Right atrium auricular region (tissue), 2 donors: ENCODE measurements at places on chromosomes 16 and 17. TPM values are rescaled to one million over a fixed set of nuclear protein-coding genes. Genes with fewer than 3 reads are reported as not detected.
A peak's percentile ranks its signal among the peaks of the same experiment; 100 is the strongest.

GRCh38 chr17:9557161-9557755 is 18.4 kb downstream of the STX8 start:
- DNase-seq, result no peak

DNA sequence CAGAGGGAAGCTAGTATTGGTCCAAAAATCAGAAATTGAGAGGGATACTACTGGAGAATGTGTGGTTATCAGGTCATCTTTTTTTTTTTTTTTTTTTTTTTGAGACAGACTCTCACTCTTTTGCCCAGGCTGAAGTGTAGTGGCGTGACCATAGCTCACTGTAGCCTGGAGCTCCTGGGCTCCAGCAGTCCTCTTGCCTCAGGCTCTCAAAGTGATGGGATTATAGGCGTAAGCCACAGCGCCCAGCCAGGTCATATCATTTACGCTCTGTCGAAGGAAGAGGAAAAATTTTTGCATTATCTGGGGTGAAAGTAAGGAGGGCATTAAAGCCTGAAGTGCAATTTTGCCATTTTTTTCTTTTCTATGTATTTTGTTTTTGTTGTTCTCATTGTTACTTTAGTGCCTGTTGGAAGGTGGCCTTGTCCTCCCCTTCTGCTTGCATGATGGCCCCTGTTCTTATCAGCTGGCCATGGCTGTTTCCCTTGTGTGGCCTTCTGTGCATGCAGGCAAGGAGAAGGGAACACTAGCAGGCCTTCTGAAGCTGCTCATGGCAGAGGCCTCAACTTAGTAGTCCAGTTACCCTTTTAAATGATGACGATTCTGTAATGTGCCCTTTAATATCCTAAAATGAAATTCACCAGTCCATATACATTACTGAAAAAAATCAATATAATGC is 118.3 kb downstream of the SPECC1 start:
- DNase-seq, result no peak

DNA sequence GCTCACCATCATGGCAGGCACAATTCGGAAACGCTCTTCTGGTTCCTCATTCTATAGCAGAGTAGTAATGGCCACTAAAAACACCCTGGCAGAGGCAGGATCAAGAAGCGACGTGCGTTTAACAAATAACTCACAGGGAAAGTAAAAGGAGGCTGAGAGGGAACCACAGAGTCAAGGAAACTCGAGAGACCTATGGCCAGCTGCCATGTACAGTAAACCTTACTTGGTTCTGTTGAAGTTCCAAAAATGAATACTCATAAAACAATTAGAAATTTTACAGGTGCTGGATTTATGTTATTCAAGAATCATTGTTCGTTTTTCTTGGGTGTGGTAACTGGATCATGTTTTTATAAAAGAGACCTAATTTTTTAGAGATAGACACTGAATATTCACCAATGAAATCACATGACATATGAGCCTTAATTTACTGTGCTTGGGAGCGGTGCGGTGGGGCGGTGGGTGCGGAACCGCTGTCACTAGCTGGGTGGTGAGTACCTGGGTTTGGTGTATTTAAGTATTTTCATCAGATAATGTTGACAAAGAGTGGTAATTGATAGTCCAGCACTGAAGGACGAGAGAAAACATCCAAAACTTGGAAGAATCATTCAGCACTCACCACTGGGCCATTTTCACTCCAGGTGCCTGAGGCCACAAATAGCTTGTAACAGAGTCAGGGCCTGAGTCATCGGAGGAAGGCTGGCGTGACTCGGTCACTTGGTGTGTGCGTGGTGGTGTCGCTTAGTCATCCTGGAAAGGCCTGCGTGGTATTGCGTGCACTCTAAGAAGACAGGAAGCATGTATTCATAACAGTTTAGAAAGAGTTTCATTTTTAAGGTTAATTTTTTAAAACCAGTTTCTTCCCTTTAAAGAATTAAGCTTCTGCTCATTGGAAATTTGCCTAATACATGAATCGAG is 135.4 kb upstream of the CHMP6 start:
- DNase-seq, result peak; percentile 73

DNA sequence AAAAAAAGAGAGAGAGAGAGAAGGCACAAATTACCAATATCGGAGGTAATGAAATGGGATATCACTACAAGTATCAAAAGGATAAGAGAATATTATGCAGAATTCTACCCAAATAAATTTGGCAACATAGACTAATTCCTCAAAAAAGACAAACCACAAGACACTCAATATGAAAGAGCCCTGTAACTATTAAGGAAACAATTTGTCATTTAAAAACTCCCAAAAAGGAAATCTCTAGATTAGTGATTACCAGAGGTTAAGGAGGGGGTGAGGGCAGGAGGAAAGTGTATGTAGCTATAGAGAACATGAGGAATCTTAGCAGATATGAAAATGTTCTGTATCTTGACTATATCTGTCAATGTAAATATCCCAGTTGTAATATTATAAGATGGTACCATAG is 54.0 kb downstream of the CFDP1 start:
- no peak for DNase-seq

- peak; percentile 64 for DNase-seq
Measured at GRCh38 chr17:2828397-2829038, 32.3 kb downstream of the RAP1GAP2 start.

DNA sequence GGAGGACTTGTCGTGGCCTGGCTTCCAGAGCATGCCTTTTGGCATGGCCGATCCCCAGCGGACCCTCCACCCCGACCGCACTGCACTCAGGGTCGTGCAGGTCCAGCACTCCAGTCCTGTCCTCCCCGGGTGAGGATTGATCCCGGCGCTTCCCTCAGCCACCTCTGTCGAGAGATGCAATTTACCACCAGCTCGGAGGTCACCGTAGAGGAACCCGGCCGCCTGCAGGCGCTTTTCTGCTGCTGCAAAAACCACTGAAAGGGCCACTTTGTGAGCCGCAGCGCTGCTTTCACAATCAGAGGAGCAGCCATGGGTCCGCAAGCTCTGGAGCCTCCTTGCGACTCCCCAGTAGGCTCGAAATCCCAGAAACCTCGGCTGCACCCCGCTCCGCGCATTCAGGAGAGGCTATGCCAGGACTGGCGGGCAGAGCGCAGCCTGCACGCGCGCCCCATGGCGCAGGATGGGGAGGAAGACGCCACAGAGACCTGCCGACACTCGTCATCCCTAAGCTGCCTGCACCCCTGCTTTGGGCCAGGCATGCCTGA is 134.2 kb downstream of the HS3ST2 start:
- DNase-seq, result no peak

GRCh38 chr16:10182222-10183053 is at the start of gene GRIN2A:
Gene GRIN2A, minus strand, starts transcription at chr16:10182428. Its CDS starts 2,017 bp downstream, at chr16:10180411.
- no peak for DNase-seq

GRCh38 chr17:46045639-46046038 is 46.6 kb downstream of the STH start:
- no peak for DNase-seq

- DNase-seq, result no peak
Measured at GRCh38 chr17:35051183-35051578, 12.3 kb downstream of the RFFL start.

DNA sequence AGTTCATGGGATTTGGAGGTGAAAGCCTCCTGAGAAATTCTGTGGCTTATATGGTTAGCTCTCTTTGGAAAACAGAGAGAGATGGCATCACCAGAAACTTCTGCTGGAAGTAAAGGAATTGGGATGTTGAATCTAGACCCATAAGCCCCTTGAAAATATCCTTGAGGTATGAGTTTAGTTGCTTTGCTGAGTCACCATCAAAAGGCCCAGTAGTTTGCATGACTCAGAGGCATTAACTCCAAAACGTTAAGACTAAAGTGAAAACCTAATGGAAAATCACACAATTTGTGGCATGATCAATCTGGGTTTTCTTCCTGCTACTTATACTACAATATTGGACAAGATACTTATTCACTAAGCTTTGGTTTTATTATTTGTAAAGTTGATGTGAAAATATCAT is 349.2 kb upstream of the SALL1 start:
- DNase-seq, result no peak

- no peak for DNase-seq
Measured at GRCh38 chr17:60134396-60135150, 15.2 kb upstream of the CA4 start.

DNA sequence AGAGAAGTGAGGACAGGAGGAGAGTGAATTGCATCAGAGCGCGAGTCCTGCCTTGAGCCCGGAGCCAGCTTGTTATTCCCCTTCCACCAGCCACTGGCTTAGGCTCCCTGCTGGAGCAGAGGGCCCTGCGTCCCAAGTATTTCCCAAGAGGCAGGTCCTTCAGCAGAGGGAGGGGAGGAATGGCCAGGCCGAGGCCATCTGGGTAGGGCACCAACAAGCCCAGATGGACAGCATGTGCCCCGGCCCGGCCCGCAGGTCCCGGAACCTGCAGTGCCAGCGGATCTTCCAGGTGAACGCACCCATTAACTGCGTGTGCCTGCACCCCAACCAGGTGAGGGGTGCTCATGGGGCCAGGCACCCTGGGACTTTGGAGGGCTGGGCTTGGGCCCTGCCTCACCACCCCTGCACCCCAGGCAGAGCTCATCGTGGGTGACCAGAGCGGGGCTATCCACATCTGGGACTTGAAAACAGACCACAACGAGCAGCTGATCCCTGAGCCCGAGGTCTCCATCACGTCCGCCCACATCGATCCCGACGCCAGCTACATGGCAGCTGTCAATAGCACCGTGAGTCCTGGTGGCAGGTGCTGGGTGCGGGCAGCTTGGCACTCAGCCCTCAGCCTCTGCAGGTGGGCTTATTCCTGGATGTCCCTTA is 1.7 kb downstream of the MLST8 start:
- DNase-seq, result no peak

DNA sequence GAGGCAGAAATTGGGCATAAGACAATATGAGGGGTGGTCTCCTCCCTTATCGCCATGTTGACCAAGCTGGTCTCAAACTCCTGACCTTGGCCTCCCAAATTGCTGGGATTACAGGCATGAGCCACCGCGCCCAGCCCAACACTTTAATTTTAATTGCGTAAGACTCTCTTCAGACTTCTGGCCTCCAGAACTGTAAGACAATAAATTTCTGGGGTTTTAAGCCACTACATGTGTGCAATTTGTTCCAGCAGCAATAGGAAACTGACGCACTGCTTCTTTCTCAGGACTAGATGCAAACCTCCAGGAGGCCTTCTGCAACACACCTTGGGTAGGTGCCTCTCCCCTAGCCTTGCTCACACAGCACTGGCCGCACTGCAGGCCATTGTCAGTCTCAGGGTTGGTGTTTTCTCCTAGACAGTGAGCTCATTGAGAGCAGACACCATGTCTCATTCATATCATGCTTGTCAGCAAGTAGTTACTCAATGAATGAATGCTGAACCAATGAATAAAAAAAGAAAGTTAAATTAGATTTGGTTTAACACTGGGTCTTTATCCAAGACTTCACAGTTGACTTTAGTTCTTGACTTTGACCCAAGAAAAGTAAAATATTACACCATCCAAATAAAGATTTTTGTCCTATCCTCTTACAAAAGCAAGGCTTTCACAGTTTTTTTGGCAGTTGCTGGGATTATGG is 5.5 kb upstream of the ACSF2 start:
- peak; percentile 65 for DNase-seq

- DNase-seq, result no peak
Measured at GRCh38 chr17:47797797-47798196, 23.8 kb downstream of the OSBPL7 start.

MPP3 gene
- 35.0 TPM for total RNA-seq

DNA sequence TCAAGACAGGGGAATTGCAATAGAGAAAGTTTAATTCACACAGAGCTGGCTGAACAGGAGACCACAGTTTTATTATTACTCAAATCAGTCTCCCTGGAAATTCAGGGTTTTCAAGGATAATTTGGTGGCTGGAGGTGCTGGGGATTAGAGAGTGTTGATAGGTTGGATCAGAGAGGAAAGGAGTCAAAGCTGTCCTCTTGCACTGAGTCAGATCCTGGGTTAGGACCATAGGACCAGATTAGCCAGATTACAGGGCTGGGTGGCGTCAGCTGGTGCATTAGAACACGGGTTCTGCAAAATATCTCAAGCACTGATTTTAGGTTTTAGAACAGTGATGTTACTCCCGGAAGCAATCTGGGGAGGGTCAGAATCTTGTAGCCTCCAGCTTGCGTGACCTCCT is 1.8 kb upstream of the NSMCE1 start:
- no peak for DNase-seq

- DNase-seq, result no peak
Measured at GRCh38 chr16:54586474-54587175, 300.0 kb upstream of the IRX3 start.

- DNase-seq, result no peak
Measured at GRCh38 chr17:8502126-8502525, 66.4 kb downstream of the NDEL1 start.

SLC16A11 gene
- 3.4 TPM for total RNA-seq

USP43 gene
- total RNA-seq, result not detected

- no peak for DNase-seq
Measured at GRCh38 chr16:69084289-69084688, 21.2 kb upstream of the HAS3 start.

- no peak for DNase-seq
Measured at GRCh38 chr16:52709306-52709705, 162.4 kb upstream of the TOX3 start.

- DNase-seq, result no peak
Measured at GRCh38 chr16:77289331-77289809, 90.2 kb downstream of the SYCE1L start.

DNA sequence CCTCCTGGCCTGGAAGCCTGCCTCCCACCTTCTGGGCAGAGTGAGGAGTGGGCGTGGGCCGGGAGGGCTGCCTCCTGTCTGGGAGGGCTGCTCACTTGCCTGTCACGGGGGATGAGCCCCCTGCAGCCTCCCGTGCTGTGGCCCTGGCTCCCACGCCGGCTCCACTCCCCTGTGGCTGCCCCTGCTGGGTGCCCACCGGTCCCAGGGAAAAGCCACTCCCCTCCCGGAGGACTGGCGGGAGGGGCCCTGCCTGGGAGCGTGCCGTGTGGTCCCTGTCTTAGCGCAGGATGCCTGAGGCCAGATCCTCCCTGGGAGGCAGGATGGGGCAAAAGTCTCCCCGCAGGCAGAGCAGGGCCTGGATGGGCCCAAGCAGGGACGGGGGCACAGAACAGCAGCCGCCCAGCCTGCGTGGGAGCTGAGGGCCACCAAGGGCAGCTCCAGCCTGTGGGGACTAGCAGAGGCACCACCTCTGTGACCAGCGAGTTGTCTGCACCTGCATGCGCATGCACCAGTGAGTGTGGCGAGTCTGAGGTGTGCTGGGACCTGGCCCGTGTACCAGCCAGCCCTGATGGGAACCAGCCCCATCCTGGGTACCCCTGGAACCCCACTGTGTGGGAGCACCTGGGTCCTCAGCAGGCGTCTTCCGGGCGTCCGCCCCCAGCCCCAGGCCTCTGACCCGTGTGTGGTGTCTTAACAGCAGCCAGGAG is 339.9 kb downstream of the SEC14L1 start:
- DNase-seq, result no peak

DNA sequence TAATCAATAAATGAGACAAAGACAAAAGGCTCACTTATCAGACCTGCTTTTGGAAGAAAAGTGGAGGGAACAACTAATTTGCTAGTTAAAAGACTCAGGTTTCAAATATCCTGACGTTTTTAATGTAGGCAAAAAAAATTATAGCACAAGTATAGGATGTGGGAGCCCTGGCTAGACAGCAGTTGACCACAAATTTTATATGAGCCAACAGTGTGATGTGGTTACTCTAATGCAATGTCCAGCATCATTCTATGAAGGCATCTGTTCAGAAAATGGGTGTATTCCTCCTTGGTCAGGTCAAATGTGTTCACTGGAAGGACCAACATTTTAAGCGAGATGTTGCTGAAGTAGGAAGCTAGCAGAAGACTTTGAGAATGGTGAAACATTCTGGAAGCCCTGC is 237.4 kb downstream of the MAP2K6 start:
- DNase-seq, result no peak
